ENCODE measurements at places on chromosomes 16 and 17.

- no peak for DNase-seq
Measured at GRCh38 chr17:67272312-67273047, 27.5 kb upstream of the HELZ start.

GRCh38 chr17:8141045-8141444, 11.2 kb downstream of the PER1 start:
- no peak for DNase-seq

DNA sequence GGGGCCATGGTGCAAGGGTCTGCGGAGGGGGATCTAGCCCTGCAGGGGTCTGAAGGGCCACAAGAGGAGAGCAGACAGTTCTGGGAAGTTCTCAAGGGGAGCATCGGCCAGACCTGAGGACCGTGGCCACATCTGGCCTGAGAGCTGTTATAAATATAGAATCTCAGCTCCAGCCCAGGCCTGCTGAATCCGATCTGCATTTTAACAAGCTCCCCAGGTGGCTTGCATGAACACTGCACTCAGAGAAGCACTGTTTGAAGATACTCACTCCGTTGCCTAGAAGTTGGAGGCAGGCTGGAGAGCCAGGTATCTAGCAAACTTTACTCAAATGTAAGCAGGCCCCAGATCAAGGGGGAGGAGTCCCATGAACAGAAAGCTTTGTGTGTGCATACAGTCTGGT, 61.3 kb downstream of the NKD1 start:
- DNase-seq = no peak

GRCh38 chr17:47300718-47301117, 23.0 kb upstream of the EFCAB13 start:
- no peak for DNase-seq

- DNase-seq = no peak
Measured at GRCh38 chr17:60712675-60713074, 35.0 kb downstream of the BCAS3 start.

GRCh38 chr17:51015145-51015558, 105.5 kb downstream of the SPAG9 start:
- no peak for DNase-seq

All from AG04449 (cell line).